Nucleus accumbens (tissue), 56 donors: ENCODE measurements at places on chromosomes 6 and 20.

DNA sequence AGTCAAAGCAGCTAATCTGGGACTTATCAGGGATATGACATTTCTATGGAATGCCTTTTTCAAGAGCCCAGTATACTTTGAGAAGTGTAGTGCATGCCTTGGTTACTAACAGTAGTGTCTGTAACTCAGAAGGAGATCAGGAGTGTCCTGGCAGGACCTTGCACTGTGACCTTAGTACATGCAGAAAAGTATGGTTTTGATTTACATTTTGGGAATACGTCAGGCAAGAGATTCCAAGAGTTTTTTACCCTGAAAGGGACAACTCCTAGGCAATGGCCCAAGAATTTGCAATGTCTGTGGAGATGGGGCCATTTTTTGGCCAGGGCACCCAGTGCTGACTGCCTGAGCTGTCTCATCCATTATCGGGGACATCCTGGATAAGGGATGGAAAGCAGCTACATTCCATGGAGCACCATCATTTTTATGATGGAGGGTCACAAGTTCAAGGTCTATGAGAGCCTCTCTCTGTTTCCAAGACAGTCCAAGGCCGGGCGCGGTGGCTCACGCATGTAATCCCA lies 80.2 kb downstream of the FAM50B start:
- DNase-seq = no peak

- no peak for DNase-seq
Measured at GRCh38 chr6:130189531-130190397, 33.0 kb downstream of the SAMD3 start.

GRCh38 chr6:148747145-148747470 lies 278 bp downstream of the UST start:
- DNase-seq = no peak

GRCh38 chr20:45470262-45470931 lies 844 bp downstream of the WFDC2 start:
- peak; percentile 27 for DNase-seq

DNA sequence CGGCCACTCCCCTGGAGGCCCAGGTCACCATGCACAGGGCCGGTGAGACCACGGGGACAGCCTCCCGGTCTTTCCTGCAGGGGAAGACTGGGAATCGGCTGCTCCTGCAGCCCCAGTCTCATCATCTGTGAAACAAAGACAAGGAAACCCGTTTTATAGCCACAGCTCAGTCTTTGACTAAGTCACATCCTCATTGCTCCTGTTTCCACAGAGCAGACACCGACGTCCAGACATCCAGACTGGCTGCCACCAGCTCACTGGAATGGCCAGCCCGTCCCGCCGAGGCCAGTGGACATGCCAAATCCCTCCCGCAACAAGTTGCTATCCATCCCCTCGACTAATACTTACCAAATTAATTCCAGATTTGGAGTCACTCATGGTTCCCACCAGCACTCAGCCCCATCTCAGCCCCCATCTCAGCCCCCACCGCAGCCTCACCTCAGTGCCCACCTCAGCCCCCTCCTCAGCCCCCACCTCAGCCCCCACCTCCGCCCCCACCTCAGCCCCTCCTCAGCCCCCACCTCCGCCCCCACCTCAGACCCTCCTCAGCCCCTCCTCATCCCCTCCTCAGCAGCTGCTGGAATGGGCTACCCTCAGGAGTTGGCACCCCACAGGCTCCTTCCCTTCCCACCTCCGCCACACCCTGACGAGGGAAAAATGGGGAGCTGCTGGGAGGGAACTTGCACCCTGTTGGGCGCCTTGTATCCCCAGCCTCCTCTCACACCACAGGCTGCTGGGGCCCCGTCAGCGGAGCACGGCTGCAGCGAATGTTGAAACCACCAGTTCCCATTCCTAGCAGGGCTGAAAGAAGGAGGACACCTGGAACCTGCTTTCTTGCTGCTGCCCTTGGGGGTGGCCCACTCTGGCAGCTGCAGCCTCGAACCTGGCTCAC lies 48.7 kb downstream of the YTHDF1 start:
- no peak for DNase-seq

- no peak for DNase-seq
Measured at GRCh38 chr6:164216368-164216767, 801.9 kb downstream of the QKI start.

DNA sequence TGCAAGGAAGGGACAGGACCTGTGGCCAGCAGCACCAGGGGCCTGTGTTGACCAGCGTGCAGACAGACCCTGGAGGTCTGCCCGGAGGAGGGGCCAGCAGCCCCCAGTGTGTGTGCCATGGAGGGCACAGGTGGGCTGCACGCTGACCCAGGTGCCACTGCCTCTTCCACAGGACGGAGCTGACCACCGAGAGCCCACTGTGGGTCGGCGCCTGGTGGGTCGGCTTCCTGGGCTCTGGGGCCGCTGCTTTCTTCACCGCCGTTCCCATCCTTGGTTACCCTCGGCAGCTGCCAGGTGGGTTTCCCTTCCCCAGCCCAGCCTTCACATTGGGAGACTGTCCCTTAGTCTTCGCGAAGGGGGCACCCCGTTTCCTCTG lies 17.9 kb downstream of the SLCO4A1 start:
- no peak for DNase-seq

DNA sequence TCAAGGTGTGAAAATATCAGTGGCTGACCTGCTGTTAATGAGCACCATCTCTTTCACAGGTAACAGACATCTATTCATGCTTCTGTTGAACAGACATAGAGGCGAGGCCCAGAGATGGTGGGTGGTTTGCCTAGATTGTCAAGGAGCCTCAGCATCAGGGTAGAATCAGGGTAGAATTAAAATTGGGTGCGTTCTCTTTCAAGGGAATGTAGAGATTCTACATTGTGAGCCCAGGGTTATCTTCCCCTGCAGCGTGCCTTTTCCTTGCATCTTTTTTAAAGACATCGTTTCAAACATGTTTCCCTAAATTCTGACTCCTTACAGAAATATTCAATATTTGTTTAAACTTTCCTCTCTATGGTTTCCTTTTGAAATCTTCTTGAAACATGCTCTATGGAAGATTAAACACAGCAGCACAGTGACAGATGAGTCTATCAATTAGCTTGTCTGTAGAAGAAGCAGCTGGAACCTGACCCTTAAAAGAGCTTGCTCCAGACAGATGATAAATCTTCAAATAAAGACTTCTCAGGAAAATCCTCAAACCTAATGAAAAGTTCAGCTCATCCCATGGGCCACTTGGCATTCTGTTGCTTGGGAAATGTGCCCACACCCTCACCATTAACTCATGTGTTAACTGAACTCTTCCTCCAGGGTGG lies 119.8 kb downstream of the IPCEF1 start:
- DNase-seq = no peak

- no peak for DNase-seq
Measured at GRCh38 chr6:139369068-139369467, 5.4 kb downstream of the CITED2 start.

DNA sequence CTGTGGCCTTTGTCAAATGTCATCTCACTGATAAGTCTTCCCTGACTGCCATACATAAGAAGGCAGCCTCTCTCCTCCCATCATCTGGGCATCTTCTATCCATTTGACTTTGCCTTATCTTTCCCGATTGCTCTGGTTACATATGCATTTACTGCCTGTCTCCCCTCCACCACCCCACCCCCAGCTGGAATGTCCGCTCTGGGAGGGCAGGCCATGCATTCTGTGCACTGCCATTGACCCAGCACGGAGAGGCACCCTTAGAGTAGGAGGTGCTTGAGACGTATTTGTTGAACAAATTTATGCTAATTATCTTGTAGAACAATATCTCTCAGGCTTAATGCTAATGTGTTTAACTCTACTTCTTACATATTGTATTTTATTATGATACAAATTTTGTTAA lies 183.9 kb upstream of the HDAC2 start:
- DNase-seq = no peak

DNA sequence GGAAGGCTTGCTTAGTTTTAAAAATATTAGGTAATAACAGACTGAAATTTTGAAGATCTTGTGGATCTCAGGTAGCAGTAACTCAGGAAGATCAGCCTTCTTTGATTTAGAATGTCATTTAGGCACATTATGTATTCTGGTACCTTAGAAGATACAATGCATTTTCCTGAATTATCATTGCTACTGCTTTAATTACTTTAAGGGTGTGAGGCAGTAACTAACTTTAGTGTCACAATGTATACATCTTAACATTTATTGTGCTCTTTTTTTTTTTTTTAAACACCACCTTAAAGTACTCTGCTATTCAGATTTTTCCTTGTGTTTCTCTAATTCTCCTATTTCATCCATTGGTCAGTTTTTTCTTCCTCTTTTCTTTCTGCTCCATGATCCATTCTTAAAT lies 13.3 kb downstream of the MAPK14 start:
- no peak for DNase-seq

DNA sequence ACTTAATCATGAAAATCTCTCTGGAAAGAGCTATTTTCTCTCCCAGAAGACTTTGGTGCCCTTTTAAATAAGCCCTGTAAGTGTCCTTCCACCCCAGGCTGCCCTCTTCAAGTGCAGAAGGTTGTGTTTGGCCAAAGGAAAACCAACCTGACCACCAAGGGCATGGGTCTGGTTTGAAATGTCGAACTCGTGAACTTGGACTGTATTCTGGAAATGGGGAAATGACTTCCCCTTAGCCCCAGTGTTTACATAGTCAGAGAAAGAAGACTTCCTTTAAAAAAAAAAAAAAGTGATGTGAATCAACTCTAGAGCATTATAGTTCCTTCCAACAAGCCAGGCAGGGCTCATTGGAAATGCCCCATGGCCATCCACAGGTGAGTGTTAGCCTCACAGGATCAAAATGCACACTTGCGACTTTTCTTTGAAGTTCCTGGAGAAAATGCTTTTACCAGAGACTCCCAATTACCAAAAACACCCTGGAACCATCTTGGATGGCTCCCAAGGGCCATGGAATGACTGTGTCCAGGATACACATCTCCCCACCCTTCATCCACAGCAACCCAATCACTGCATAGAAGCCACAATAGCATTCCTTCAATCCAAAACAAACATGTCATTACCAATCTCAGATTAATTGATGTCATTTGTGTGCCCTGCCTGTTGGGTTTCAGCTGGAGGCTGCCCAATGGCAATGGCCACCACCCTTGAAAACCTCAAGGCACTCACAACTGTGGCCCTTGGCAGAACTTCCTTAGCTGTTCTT lies 133.8 kb downstream of the CLIC5 start:
- DNase-seq = no peak

- no peak for DNase-seq
Measured at GRCh38 chr6:7454696-7455358, 65.2 kb downstream of the RIOK1 start.
